ENCODE measurements at places on chromosomes 1 and 21.

GRCh38 chr1:205783904-205784303 is 8.6 kb upstream of the RAB29 start:
- no peaks in the 10 kb centered on the region for H3K36me3 ChIP-seq
- no peaks in the 10 kb centered on the region for H3K27me3 ChIP-seq
- no peak overlapping the region for H3K4me3 ChIP-seq

DNA sequence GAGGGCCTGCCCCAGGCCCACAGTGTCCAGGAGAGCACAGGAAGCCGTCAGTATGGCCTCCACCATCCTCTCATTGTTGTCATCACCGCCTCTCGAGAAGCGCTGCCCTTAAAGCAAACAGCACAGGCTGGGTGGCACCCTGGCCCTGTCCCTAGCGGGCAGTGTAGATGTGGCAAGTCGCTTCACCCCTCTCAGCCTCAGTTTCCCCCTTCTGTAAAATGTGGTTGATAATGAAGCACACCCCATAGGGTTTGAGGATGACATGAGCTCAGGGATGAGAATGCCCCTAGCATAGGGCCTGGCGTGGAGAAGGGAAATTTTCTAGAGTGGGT is 13.4 kb downstream of the PLA2G2F start:
- H3K4me3 ChIP-seq, result no peak overlapping the region
- no peak for DNase-seq
- H3K4me1 ChIP-seq, result peaks cover 7% of the 10 kb centered on the region
- H3K36me3 ChIP-seq, result no peaks in the 10 kb centered on the region
- H3K27me3 ChIP-seq, result no peaks in the 10 kb centered on the region

DNA sequence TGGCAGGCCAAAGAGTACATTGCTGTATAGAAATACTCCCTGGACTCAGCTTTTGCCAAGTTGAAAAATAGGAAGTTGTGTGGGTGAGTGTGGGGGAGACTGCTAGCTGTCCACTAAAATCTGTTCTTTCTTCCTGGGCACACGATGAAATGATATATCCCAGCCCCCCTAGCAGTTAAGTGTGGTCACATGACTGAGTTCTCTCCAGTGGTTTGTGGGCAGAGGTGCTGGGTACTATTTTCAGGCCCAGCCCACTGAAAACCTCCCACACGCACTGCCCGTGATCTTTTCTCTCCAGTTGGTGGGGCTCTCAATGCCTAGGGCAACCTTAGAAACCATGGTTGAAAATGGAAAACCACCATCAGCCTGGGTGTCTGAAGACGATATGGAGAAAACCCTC is 119.7 kb upstream of the LMO4 start:
- no peak overlapping the region for H3K4me3 ChIP-seq
- H3K36me3 ChIP-seq, result no peaks in the 10 kb centered on the region
- no peak for DNase-seq
- H3K27ac ChIP-seq, result no peak overlapping the region

- H3K36me3 ChIP-seq, result no peaks in the 10 kb centered on the region
- no peaks in the 10 kb centered on the region for H3K27me3 ChIP-seq
- H3K4me1 ChIP-seq, result peaks cover 16% of the 10 kb centered on the region
Measured at GRCh38 chr1:20663969-20664715, 3.0 kb upstream of the DDOST start.

DNA sequence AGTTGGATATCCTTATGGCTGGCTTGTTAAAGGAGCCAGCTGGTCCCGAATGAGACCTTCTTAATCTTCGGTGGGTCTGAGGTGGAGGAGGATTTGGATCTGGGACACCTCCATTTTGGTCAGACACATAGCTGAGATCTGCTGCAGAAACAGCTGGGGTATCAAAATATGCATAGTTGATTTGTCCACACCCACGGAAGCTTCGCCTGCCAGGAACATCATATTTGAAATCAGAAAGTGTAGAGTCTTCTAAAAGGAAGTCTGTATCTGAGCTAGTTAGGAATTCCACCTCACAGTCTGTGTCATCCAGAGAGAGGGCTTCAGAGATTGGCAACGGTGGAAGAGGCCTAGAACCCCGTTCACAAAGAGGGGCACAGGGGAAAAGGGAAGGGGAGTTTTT is 12.3 kb downstream of the ERRFI1 start:
- DNase-seq, result no peak
- no peak overlapping the region for H3K4me3 ChIP-seq
- no peaks in the 10 kb centered on the region for H3K36me3 ChIP-seq
- no peaks in the 10 kb centered on the region for H3K27me3 ChIP-seq

GRCh38 chr1:242435200-242435599 is 89.3 kb downstream of the PLD5 start:
- no peak overlapping the region for H3K4me3 ChIP-seq
- H3K36me3 ChIP-seq, result no peaks in the 10 kb centered on the region
- H3K27me3 ChIP-seq, result no peaks in the 10 kb centered on the region
- H3K4me1 ChIP-seq, result no peaks in the 10 kb centered on the region

- H3K27ac ChIP-seq, result no peak overlapping the region
- no peak for DNase-seq
- no peak overlapping the region for H3K4me3 ChIP-seq
Measured at GRCh38 chr1:166789286-166789685, 50.0 kb upstream of the POGK start.

DNA sequence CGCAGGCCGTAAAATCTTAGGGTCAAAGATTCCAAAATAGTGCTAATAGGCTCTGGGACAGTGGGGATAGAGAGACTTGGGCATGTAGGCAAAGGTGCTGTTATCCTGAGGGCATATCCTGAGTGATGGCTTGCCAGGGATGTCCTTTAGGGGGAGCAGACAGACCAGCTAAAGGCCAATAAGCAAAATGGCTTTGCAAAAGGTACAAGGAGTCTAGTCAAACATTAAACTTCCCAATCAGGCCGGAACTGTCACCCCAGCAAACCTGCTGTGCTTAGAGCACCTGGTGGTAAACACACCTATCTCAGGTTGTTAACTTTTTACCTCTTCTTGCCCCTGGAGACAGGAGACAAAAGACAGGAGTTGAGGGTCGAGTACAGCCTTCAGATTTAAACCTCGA is 49.1 kb downstream of the TRABD2B start:
- no peak overlapping the region for H3K27ac ChIP-seq
- no peak for DNase-seq
- no peaks in the 10 kb centered on the region for H3K27me3 ChIP-seq
- H3K4me1 ChIP-seq, result no peaks in the 10 kb centered on the region
- no peaks in the 10 kb centered on the region for H3K36me3 ChIP-seq

DNA sequence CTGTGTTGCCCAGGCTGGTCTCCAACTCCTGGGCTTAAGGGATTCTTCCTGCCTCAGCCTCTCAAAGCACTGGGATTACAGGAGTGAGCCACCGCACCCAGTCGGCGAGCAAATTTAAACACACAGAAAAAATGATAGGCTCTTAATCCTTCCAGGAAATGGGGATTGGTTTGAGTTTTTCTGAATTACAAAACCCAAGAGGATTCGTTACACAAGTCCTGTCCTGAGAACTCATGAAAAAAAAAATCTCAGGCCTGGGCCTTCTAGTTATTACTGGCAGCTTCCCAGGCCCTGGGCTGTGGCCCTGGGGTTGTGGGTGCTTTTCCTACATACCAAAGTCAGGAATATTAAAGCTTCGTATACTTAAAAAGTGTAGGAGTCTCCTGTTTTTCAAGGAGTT is 6.3 kb upstream of the IFNGR2 start:
- H3K4me1 ChIP-seq, result no peaks in the 10 kb centered on the region

DNA sequence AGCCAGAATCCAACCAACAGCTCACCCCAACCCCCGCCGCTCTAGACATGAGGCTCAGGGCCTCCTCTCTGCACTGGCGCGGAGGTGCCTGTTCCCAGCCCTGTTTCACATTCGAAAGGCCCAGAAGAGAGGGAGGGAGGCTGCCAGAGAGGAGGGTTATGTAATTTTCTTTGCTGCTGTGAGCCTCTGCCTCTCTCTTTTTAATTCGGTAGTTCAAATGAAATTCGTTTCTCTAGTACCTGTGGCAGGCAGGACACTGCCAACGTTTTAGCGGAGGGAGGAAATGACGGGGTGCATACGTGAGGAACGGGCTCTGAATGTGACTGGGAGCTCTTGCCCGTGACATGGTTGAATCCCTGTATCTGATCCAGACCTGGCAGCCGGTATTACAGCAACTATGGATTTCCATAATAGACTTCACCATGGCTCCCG is 9.4 kb downstream of the PRDM16 start:
- DNase-seq, result no peak
- no peaks in the 10 kb centered on the region for H3K27me3 ChIP-seq
- H3K4me3 ChIP-seq, result no peak overlapping the region
- H3K4me1 ChIP-seq, result no peaks in the 10 kb centered on the region

Data from effector memory CD4-positive, alpha-beta T cell (primary cell).